ENCODE measurements at places on chromosomes 5 and 9.

GRCh38 chr5:82011761-82012160 is 39.9 kb downstream of the ATG10 start:
- DNase-seq = no peak

DNA sequence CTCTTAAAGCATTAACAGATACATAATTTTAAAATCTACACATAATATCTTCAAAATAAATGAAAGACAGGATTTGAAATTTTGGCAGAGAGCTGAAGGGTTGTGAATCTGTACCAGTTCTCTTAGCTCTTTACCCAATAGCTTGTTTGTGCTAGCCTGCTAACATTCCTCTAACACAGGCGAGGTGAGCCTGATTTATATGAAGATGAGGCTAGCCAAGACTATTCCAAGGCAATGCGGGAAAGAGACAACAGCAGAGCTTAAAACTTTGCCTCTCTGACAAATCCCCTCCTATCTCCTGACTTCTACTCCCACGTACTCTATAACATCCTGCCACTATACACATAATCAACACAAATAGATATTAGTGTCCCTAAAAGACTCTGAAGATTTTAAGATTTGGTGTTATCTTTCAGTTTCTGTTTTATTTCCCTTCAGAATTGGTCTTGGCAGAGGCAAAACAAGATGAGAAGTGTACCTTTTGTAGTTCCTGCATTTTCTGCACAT is 745.6 kb upstream of the ZNF608 start:
- no peak for DNase-seq

DNA sequence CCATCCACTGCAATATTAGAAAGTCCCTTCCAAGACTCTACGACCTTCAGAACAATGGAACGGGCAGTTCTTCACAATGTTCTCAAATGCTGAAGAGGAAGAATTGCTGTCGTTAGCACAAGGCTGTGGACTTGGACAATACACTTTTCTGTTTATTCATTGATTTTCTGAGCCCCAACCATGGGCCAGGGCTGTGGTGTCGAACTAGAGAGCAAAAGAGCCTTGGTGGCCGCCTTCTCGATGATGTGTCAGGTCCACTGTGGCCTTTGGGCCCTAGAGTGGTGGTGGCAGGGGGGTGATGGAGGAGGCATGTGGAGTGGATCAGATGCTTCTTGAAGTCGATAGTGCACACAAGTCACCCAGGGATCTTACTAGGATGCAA is 18.5 kb upstream of the KIF12 start:
- DNase-seq = no peak

DNA sequence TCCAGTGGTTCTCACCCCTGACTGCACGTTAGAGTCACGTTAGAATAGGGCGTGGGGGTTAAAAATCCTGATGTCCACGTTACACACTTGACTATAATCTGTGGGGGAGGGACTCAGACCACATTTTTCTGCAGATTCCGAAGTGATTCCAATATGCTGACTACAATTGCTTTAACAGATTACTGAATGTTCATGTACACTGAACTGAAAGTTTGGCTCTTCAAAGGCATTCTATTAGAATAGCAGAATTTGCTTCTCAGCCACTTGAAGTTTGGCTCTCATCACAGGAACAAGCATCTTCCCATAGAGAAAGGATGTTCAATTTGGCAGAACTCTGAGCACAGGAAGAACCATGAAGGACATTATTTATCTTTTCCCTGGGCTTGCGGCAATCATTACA is 84.5 kb downstream of the HAPLN1 start:
- no peak for DNase-seq

DNA sequence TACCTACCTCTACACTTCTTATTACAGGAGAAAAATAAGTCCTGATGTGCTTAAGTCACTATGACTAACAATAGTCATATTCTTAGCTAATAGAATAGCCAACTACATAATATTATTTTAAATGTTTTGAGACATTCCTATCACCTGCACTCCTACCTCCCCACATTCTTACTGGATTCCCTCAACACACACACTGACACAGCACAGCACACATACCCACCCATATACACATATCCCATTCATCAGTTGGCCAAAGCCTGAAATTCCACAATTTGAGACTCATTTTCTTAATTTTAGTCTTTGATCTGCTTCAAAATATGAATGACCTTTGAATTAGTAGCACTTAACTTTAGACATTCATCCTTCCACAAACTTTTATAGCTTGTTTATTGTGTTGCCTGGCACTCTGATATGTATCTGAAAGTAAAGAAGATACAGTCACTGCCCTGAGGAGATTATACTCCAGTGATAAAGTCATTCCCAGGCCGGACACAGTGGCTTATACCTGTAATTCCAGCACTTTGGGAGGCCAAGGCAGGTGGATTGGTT is 168.3 kb upstream of the RASA1 start:
- no peak for DNase-seq

DNA sequence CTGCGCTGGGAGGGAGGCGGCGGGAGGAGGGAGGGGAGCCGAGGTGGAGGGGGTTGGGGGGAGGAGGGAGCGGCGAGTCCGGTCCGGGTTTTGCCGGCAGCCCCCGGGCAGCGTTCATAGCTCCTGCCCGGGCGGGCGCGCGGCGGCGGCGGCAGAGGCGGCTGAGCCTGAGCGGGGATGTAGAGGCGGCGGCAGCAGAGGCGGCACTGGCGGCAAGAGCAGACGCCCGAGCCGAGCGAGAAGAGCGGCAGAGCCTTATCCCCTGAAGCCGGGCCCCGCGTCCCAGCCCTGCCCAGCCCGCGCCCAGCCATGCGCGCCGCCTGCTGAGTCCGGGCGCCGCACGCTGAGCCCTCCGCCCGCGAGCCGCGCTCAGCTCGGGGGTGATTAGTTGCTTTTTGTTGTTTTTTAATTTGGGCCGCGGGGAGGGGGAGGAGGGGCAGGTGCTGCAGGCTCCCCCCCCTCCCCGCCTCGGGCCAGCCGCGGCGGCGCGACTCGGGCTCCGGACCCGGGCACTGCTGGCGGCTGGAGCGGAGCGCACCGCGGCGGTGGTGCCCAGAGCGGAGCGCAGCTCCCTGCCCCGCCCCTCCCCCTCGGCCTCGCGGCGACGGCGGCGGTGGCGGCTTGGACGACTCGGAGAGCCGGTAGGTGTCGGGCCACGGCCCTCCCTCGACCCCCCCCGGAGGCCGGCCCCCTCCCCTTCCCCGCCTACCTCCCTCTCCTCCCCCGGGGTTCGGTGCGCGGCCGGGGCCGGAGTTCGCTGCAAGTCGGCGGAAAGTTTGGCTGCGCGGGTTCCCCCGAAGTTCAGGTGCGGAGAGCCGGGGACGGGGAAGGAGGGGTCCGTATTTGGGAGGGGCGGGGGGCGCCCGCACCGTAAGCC is at the start of gene CXXC5:
CXXC5 (plus strand) TSS at position 145 of the 877 bp plus-strand sequence. CDS start 32,175 bp downstream, outside the sequence.
- peak; percentile 46 for DNase-seq

- DNase-seq = no peak
These were observed 108.0 kb downstream of the ZSWIM6 start for GRCh38 chr5:61440086-61440485.
